ENCODE measurements at places on chromosomes 1 and 21.

GRCh38 chr1:93021539-93022134, 57.4 kb upstream of the MTF2 start:
- no peak for DNase-seq

GRCh38 chr1:119318466-119319309, 49.9 kb upstream of the HAO2 start:
- no peak for DNase-seq

DNA sequence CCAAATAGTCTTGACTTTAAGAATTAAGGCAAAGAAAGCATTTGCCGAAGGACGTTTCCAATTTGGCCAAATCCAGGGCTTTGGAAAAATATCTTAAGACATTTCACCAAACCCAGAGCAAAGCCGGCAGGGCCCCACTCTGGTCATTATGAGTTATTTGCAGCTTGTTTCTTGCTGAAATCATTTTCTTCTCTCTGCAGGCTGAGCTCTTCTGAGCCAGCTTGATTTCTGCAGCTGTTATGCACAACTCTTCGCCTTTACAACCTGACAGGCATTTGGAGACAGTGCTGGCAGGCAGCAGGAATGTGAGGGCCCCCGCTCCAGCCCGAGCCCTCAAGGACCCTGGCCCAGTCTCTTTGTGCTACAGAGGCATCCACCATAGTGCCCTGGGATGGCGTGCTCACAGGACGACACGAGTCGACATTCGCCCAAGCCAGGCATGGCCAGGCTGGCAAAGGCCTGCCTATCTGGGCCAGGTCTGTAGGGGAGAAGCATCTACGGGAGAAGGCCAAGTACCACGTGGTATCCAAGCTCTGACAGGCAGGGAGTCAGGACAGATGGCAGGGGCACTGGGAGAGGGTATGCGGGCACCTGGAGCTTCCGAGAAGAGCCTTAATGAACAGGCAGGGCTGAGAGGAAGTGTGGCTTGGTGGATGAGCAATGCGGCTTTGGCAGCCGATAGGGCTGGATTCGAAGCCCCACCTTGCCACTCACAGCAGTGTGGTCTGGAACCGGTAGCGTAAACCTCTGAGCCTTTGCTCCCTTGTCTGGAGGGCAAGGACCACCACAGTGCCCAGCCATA, 32.3 kb downstream of the SYF2 start:
- DNase-seq, result no peak

- DNase-seq, result no peak
Observed at GRCh38 chr1:77064246-77064645, 155.0 kb downstream of the PIGK start.

DNA sequence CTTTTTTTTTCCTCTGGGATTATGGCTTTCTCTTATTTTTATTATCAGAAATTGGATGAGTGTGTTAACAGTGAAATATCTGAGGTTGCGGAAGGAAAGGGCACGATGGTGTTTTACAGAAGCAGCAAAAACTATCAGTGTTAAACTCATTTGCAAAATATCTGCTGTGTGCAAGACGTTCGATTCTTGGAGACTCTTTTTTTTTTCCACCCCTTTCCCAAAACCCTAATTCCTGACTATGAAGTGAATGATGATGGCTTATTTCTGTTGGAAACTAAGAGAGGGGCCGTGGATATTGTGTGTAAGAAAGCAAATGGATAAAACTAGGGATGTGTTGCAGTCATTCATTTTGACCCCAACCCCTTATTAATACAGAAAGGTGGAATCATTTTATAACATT, 677 bp downstream of the NCAM2 start:
- no peak for DNase-seq

DNA sequence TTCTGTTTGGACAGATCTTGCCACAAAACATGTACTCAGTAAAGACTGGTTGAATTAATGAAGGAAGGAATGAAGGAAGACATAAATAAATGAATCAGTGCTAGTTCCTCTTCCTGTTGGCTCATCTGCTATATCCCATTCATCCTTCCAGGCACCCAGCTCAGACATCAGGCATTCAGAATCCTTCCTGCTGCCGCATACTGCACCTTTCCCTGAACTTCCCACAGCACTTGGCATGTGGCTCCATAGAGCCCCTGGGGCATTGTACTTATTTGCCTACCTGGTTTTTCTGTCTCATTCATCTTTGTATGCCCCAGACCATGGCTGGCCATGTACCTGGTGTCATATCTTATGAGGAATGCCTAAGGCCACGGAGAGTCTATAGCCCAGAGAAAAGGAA, 34.4 kb upstream of the ZNF648 start:
- DNase-seq, result no peak

- no peak for DNase-seq
Observed at GRCh38 chr1:115217150-115218033, 120.7 kb downstream of the NGF start.
